ENCODE measurements at places on chromosomes 13 and 19. TPM values are rescaled to one million over a fixed set of nuclear protein-coding genes. Genes with fewer than 3 reads are reported as not detected.
A peak's percentile ranks its signal among the peaks of the same experiment; 100 is the strongest.

GRCh38 chr19:55223291-55224037 is 5.1 kb downstream of the TMEM86B start:
- DNase-seq: no peak

COL4A2 gene
- not detected for total RNA-seq

GRCh38 chr19:991174-991931 is 7.2 kb downstream of the WDR18 start:
- peak; percentile 79 for DNase-seq

- no peak for DNase-seq
Observed at GRCh38 chr13:65339241-65339640, 1890.9 kb downstream of the PCDH9 start.

- no peak for DNase-seq
Observed at GRCh38 chr13:110774051-110774450, 60.6 kb downstream of the ING1 start.

DNA sequence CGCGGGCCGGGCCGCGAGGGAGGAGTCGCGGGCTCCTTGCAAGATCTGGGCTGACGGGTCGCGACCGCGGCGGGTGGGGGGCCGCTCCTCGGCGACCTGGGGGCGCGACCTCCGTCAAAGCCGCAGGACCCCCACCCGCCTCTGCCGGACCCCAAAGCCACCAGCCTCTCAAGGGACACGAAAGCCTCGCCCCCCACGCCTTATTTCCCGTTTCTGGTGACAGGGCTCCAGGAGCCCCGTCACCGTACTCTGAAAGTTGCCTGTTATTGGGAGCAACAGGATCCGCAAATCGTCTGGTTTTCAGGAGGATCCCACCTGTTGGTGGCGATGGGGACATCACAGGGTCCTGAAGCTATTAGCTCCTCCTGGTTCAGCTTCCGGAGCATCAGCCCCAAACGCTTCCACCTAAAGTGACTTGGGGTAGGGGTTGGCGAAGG is 530 bp downstream of the MAU2 start:
- DNase-seq: peak; percentile 39

C13orf42 gene
- not detected for total RNA-seq

GRCh38 chr13:60520902-60521569 is 124.0 kb downstream of the TDRD3 start:
- DNase-seq: no peak
